ENCODE measurements at places on chromosomes 13 and 19.

GRCh38 chr13:94880463-94880862, 168.1 kb upstream of the SOX21 start:
- DNase-seq = no peak

- no peak for DNase-seq
Measured at GRCh38 chr13:43564952-43565351, 221.8 kb downstream of the ENOX1 start.

- peak; percentile 37 for DNase-seq
Measured at GRCh38 chr19:15101479-15102082, 5.6 kb upstream of the SYDE1 start.

DNA sequence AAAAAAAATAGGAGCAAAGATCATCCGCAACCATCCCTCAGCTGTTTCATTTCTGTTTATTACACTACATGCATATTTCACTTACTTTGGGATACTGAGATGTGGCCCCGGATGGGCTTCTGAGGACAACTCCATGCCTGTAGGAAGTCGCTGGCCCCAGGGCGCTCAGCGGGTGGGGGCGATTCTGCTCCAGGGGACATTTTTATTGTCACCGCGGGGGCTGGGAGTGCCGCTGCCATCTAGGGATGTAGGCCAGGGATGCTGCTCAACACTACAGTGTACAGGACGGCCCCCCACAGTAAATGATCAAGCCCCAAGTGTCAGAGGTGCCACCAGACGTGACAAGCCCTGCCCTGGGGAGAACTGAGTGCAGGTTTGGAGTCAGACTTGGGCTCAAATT, 6.4 kb upstream of the BST2 start:
- DNase-seq = no peak

Measured in germinal center (tissue), 1 donor.